ENCODE measurements at places on chromosomes 4 and X. TPM values are rescaled to one million over a fixed set of nuclear protein-coding genes. Genes with fewer than 3 reads are reported as not detected.

DNA sequence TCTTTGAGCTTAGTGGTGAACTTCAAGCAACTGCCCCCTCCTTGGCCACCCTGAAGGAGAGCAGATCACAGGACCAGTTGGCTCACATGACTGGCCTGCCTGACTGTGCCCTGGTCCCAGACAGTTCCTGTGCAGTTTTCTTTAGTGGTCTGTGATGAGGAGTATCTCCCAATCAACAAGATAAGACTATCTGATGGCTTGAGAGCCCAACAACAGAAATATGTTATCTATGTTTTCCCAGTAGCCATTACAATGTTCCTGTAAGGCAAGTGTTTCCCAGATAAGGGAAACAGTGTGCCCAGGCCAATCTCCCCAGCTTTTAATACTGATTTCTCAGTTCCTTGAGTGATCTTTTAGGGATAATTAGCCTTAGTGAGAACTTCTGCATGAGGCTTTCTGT, 14.2 kb upstream of the TIMM8A start:
- DNase-seq, result no peak

- no peak for DNase-seq
Observed at GRCh38 chr4:42277291-42277690, 120.0 kb upstream of the SHISA3 start.

DNA sequence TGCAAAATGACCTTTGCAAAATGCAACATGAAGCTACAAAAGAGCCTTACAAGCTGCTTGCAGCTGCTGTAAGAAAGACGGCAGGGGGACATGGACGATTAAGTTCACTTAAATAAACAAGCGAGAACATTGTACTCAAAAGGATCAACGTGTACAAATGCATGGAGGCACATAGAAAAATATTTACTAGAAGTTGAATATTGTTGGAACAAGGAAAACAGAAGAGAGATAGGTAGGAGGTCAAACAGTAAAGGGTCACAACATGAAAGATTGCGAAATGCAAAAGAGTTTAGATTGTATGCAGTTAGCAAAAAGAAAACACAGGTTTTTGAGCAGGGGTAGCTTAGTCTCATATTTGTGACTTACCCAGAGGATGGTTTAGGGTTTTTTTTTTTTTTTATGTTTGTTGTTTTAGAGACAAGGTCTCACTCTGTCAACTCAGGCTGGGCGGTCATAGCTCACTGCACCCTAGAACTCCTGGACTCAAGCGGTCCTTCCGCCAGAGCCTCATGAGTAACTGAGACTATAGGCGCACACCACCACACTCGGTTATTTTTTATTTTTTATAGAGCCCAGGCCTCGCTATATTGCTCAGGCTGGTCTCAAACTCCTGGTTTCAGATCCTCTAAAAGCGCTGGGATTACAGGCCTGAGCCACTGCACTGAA, 1.4 kb upstream of the PHF8 start:
- no peak for DNase-seq

DNA sequence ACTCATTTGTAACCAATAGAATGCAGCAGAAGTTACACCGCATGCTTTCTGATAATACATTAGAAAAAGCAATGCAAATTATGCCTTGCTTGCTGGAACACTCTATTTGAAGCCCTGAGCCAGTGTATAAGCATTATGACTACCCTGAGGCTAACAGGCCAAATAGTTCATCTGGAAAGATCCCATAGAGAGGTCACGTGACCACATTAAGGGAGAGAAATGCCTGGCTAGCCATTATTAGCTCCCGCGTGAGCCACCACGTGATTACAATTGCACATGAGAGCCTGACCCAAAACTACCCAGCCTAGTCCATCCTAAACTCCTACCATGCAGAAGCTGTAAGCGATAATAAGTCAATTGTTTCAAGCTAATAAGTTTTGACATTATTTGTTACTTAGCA, 472.9 kb upstream of the GALNTL6 start:
- no peak for DNase-seq

DNA sequence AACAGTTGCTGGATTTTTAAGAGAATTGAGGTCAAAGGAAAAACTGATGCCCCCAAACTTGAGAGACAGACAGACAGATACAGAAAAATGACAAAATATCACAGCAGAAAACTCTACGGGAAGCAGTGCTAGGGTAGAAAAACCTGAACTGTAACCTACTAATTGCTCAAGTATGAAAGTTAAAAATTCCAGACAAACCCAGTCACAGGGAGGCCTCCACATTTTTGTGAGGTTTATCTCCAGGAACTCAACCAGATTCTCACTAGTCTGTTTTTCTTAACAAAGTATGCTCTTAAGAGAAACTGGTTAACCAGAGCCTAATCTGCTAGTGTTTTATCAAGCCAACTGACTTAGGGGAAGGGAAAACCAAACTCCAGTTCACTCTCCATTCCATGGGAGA, 19.9 kb upstream of the PPP3CA start:
- DNase-seq, result no peak

The PCSK1N gene
- total RNA-seq, result not detected

The OTUD6A gene
- total RNA-seq, result not detected

The DDIT4L gene
- total RNA-seq, result not detected
